ENCODE measurements at places on chromosomes 7 and 10.

DNA sequence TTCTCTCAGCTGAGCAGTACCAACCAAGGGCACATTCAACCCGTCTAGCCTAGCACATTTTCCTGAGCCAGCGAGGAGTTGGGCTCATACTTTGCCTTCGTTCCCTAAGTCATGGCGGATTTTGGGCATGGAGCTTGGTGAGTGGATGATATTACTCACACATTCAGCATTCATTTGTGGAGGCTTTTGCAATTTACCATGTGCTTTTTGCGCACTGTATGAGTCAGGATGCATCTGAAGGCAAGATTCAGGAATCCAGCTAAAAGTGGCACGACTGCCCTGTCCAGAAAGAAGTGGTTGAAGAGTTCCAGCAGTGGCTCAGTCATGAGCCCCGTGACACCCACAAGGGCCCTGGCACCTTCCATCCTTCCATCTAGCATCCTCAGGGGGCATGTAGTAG lies 24.2 kb upstream of the MGMT start:
- DNase-seq: no peak

DNA sequence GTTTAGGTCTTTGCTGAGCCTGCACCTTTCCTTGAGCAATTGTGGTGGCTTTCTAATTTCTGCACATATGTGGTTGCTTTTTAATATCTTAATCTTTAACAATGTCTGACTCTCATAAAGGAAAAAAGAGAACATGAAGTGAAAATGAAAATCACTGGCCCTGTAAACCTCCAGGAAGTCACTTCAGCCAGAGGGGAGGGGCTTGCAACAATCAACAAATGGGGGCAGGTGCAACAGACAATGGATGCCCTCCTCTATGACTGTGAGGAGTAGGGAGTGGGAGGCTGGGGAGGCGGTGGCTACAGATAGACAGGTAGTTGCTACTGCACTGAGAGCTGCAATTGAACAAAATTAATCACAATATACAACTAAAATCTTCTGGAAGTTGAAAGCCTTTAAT lies 1377.4 kb downstream of the XPNPEP1 start:
- no peak for DNase-seq

GRCh38 chr10:132663666-132664365 lies 122.1 kb downstream of the NKX6-2 start:
- no peak for DNase-seq

DNA sequence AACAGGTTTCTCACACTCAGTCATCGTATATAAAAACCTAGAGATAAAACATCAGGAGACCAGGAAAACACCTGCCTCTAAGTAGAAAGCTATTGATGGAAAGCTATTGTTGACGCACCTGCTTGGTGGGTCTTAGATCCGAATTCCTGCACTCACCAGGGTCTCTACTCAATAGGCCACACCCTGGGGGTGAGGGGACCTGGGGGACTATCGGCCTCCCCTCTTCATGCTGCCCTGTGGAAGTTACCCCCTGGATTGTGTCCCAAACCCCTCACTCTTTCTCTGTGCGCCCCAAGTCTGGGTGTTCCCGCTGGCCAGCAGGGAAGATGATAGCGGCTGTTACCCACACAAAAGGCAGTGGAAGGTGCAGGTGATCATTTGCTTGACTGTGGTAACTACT lies 313.0 kb downstream of the WDR37 start:
- no peak for DNase-seq

DNA sequence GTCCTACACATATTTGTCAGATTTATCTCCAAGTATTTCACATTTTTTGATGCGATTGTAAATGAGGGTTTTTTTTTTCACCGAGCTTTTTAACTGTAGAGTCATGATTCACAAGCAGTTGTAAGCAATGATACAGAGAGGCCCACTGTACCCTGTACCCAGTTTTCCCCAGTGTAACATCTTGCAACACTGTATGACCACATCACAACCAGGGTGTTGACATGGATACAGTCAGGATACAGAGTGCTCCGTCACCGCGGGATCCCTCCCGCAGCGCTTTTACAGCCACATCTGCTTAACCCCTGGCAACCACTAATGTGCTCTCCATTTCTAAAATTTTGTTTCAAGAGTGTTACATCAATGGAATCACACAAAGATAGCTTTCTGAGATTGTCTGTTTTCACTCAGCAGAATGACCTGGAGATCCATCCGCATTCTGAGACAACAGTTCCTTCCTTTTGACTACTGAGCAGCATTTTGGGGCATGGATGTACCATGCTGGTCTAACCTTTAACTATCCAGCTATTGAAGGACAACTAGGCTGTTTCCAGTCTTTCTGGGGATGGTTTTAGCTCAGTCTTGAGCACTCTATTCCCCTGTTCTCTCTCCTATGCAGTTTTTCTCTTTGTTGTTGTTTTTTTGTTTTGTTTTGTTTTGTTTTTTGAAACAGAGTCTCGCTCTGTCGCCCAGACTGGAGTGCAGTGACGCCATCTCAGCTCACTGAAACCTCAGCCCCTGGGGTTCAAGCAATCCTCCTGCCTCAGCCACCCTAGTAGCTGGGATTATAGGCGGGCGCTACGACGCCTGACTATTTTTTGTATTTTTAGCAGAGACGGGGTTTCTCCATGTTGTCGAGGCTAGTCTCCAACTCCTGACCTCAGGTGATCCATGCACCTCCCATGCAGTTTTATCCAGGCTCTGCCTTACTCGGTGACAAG lies 25.9 kb downstream of the GPRIN2 start:
- peak; percentile 98 for DNase-seq

DNA sequence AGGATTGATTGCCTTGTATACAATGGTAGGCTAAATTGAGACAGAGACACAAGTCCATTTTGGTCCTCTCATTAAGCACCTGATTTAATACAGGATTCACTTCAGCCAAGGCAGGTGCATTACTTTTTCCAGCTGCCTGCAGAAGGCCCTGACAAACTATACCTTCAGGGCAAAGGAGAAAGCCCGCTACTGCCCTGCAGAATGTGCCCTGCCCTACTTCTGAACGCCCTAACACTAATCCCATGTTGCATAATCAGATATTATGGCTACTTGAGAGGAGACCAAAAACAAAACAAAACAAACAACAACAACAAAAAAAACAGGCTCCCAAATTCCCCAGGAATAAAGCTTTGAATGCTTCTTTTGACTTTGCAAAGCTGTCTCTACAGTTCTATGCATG lies 116.9 kb upstream of the ABI1 start:
- no peak for DNase-seq

- DNase-seq: no peak
Measured at GRCh38 chr7:120949393-120949911, 1.1 kb upstream of the ING3 start.

DNA sequence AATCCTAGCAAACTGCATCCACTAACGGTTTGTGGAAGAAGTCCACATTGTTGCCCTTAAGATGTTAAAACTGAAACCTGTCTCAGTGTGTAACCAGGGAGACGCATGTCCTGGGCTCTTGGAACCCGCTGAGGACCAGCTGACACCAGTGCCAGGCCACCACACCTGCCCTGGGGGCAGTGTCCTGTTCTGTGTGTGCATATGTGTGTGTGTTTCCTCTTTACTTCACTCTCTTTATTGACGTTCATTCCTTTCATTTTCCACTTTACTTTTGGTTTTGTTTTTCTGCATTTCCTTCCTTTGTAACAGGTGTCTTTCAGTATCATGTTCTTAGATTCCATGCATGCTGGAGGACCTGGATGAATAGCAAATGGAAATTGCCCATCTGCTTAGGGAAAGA lies 83.8 kb downstream of the TEX36 start:
- DNase-seq: no peak

GRCh38 chr10:22999942-23000341 lies 72.1 kb downstream of the ARMC3 start:
- DNase-seq: no peak

- no peak for DNase-seq
Measured at GRCh38 chr7:8581842-8582241, 148.4 kb downstream of the NXPH1 start.

GRCh38 chr10:73061743-73062142 lies 34.9 kb downstream of the P4HA1 start:
- DNase-seq: no peak

DNA sequence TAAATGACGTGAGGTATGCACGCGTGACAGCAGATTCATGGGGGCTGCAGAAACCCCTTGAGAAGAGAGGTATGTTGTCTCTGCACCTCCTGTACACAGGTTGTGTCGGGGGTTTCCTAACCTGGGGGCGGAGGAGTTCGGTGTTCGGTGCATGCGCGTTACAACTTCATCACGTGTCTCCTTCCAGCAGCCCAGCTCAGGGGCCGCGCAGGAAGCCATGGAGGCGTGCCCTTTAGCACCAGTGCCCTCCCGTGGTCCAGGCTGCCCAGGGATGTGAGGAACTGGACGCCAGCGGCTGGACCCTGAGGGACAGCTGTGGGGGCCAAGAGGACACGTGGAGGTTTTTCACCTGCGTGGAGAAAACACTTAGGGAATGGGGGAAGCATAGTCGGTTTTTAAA lies 186.4 kb downstream of the EBF3 start:
- DNase-seq: no peak

DNA sequence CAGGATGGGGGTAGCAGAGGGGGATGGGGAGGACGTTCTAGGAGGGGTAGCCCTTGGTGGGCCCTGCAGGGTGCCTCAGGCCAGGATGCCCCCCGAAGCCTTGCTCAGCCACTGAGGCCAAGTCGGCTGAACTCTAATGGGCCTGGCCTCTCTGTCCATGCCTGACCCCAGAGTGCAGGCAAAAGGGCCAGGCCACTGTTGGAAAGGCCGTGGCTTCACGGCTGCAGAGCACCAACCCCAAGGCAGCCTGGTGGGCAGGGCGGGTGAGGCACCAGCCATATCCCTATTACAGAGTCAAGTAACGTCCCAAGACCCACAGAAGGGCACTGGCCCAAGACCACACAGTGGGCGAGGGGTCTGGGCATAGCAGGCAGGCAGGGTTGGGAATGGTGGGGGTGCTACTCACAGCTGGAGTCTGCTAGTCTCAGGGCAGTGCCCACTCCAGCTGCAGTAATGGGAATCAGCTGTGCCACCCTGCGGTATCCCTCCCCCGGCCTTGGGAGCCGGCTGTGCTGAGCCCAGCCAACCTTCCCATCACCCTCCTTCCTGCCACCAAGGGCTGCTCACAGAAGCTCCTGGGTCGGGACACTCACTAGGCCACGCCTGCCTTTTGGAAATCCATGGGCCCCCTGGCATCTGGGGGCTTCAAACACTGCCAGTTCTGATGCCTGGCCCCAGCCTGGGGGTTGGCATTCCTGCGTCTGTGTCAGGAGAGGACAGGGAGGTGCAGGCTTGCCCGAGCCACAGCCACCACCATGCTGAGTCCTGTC lies 4.0 kb upstream of the LFNG start:
- no peak for DNase-seq

DNA sequence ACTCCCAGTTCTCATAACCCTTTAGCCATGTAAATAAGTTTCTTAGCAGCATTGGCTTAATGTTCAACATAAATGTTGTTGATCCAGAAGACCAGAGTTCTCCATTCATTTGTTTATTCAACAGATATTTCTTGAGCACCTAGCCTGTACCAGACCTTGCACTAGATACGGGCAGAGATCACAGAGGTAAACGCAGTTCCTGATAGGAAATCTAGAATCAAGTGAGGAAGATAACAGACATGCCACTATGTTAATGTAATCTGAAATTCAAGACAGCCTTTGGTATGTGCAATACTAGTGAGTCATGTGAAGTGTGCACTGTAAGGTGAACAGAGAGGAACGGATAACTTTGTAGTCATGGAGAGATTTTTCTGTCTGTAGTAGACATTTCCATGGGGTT lies 3.0 kb downstream of the BUB3 start:
- DNase-seq: peak; percentile 31

- DNase-seq: no peak
Measured at GRCh38 chr7:502296-502695, 17.4 kb downstream of the PDGFA start.

- peak; percentile 74 for DNase-seq
Measured at GRCh38 chr7:38369816-38370493, 96.5 kb upstream of the TARP start.

DNA sequence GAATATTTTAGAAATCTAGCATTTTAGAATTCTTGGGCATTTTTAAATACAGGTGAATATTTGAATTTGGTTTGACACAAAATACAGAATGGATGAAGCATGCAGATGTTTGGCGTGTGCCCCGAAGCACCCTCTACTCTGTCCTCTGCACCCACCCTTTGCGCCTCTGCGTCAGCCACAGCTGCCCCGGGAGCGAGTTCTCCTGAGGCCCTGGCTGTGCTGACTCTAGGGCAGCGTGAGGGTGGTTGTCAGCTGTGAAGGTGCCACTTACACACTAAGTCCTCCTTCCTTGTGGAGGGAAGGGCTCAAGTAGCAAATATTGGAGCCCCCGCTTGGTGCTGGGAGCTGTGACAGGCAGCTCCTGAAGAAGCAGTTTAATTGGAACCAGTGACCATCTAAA lies 48.4 kb downstream of the DAGLB start:
- no peak for DNase-seq

- no peak for DNase-seq
Measured at GRCh38 chr7:53642866-53643265, 607.4 kb downstream of the POM121L12 start.

- no peak for DNase-seq
Measured at GRCh38 chr7:25989140-25989705, 162.8 kb upstream of the NFE2L3 start.

DNA sequence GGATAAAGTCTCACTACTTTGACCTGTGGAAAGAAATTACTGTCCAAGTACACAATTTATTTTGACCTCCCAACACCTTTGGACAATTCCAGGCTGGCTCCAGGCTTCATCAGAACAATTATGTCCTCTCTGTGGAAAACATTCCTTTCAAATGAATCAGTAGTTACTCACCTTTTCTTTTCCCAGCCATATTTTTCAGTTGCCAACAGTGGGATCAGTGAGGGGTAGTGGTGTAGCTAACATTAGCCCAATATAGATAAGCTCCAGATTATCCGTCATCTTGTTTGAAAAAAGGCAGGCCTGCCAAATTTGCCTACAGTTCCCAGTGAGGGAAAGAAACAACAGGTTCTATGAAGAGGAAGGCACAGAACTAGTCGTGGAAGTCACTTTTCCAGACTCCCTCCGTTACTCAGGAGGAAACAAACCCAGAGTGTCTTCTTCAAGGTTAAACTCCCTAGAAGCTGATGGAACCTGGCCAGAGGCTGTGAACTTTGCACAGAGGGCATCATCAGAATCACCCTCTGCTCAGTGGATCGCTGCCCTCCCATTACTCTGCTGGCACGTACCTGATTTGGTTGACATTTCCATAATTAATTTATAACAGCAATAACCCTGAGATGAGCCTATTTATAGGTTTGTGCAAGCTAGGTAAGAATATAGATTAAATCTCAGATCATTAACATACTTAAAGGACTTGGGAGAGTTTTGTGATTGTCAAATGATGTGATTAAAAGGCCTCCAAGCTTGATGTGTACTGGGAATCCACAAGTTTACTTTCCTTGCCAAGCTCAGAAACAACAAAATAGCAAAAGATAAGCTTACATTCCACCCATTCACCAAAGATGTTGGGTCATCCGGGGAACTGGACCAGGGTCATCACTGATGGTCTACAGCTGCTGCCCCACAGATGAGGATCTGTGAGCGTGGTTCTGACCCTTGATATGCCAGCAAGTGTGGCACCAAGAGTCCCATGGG lies 654.6 kb upstream of the GALNT17 start:
- DNase-seq: peak; percentile 55

- DNase-seq: no peak
Measured at GRCh38 chr10:18236756-18237155, 96.5 kb downstream of the CACNB2 start.

GRCh38 chr10:87000491-87000890 lies 19.6 kb upstream of the FAM25A start:
- DNase-seq: no peak
